Muscle of back (tissue), 13 donors: ENCODE measurements at places on chromosomes 12 and 14.

GRCh38 chr12:20305470-20305869 is 62.9 kb upstream of the PDE3A start:
- DNase-seq: no peak

DNA sequence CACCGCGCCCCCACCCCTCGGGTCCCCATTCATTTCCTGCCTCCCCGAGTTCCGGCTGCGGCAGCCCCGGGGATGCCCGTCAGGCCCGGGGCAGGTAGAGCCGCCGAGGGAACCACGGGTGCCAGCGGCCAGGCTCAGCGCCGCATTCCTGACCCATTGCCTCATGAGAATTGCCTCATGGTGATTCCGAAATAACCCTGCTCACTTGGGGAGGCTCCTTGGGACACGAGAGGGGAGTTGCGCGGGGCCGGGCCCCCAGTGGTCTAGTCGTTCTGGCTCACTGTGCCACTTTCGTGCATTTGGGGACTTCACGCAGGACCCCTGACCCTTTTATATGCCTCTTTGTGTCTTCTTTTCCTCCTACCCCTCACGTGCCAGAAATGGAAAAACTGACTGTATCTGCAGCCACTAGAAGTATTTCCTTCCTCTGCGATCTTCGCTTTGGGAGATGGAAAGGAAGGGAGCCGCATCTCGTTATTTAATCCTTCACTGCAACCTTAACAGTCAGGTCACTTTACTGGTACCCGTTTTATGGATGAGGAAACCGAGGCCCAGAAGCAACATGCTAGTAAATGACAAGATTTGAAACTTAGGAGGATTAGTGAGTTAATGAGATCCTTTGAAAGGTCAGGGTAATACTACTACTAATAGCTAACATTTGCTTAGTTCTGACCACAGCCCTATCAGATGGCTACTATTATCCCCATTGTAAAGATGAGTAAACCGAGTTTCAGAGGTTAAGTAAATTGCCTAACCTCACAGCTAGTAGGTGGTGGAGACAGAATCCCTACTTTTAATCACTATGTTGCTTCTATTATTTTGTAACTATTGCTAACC is 768 bp downstream of the PTPN11 start:
- DNase-seq: peak; percentile 83

GRCh38 chr12:11897923-11898322 is 172.8 kb upstream of the BCL2L14 start:
- DNase-seq: no peak

DNA sequence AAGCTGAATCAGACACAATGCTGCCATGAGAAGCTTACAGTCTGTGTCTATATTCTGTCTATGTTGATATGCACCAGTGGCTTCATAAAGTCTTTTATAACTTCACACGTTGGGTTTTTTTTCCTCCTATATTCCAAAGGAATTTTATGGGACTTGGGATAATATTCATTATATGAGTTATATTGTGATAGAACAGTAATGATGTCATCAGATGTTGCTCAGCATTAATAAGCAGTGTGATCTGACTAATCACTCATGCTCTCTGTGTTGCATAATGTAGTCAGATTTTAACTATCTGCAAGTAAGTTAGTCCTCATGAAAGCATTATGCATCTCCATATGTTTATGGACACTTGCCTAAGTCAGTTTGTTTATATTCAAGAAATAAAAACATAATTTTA is 159.6 kb downstream of the PLCZ1 start:
- DNase-seq: no peak

- no peak for DNase-seq
Measured at GRCh38 chr12:79776111-79776510, 85.3 kb upstream of the PAWR start.
